Gastroesophageal sphincter (tissue), 4 donors: ENCODE measurements at places on chromosomes 3 and 15. TPM values are rescaled to one million over a fixed set of nuclear protein-coding genes. Genes with fewer than 3 reads are reported as not detected.

DNA sequence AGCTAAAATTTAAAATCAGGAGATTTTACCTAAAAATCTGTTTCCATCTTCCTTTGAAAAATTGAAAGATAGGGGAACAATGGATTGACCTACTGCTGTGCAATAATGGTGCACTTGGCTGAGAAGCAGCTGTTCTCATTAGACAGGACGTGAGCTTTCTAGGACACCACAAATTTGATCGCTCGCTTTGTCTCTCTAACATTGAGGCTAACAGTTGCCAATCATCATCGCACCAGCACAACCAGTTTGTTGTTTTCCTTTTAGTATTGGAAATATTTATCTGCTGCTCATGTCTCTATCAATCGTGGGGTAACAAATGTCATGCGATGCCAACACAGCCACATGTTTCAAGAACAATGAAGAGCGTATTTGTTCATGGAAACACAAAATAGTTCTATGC lies 228.8 kb upstream of the P2RY1 start:
- no peak for ATAC-seq

- peak; percentile 8 for ATAC-seq
Observed at GRCh38 chr15:65421360-65422215, 1.2 kb downstream of the IGDCC4 start.

DNA sequence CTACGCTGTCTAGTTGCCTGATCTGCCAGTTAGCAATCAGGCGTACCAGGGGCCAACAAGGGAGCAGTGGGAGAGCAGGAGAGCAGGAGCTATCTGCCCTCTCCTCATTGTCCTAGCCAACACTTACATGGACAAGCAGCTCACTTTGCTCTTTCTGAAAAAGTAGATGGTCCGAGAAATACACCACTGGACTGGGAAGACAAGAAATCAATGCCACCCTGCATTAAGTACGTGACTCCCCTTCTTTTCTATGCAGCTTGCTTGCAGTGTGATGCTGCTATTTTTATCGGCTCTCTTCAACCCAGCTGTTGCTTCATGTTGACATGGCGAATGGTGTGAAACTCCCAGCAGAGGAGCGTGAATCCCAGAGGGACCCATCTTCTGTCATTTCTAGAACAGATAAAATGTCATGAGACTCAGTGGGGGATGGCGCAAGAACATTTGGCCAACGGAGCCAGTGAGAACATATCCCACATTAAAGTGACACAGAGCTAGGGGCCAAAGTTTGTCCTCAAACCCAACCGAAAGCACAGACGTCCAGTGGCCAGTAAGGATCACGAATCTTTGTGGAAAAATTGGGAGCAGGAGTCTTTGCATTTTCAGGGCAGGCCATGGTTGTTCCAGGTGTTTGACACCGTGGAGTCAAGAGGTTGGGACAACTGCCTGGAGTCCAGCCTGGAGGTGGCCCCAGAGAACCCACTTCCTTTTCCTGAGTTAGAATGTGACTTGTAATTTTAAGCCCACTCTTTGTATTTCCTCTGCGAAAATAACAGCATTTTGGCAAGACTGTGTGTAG lies 53.7 kb upstream of the MEF2A start:
- no peak for ATAC-seq

DNA sequence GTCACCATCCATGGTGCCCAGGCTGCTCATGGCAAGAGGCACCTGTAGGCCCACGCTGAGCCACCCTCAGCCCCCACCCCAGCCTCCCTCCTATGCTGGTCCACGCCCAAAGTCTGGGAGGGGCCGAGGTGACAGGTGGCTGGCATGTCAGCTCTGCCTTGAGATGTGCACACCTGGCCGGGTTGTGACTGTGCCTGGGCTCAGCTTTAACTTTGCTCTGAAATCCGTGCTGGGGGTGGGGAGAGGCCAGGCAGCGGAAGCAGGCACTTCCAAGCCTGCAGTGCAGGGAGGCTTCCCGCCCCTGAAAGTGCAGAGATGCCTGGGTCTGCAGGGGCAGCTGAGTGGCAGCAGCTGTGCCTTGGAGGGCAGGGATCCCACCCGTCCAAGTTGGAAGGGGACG lies 1124.8 kb downstream of the SI start:
- ATAC-seq = peak; percentile 31

FMN1 gene
- total RNA-seq = 5.1 TPM

DNA sequence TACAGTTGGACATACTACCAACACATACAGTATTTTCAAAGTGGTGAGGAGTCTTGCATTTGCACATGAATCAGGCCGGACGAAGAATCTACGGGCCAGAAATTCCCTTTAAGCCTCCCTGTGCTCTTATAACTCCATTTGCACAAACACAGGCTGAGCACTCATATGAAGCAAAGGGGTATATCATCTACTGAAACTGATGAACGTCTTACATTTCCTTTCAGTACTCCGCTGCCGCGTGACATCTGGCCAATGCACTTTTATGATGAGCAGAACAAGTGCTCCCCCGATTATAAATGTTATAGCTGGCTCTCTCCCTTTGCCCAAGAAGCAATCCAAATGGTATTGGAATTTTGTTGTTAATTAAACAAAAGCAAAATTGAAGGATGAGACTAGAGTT lies 110.3 kb upstream of the ICE2 start:
- no peak for ATAC-seq

DNA sequence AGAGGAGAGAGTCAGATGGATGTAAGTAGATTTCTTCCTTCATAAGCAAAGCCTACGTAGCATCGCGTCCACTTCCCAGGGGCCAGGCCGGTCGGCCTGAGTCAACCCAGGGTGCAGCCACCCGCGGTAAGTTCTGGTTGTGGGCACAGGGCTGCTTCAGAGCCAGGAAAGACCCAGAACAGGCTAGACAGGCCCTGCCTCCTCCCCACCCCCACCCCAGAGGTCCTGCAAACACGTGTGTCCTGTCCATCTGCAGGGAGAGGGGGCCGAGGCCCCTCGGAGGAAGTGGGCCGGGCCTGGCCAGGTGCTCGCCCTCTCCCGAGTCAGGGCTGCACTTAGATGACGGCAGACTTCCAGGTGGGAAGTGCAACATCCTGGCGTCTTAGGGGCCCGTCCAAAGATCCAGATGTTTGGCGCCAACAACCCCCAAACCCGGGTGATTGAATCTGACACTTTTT lies 100.8 kb upstream of the ALDH1A3 start:
- no peak for ATAC-seq

DNA sequence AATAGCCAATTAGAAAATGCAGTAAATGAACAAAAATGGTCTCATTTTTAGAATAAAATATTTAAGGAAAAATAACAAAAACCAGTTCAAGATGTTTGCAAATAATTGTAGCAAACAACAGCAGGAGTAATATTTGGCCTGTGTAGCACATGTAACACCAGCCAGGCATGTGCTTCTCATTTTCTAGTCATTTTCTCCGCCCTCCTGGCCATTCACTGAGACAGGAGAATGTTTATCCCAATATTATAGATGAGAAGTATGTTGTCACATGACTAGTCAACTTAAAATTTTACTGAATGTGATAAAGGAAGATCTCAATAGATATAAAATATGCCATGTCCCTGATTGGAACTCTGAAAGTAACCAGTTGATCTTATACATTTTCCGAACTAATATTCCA lies 7.8 kb upstream of the ATP10A start:
- no peak for ATAC-seq

GRCh38 chr3:25885544-25885943 lies 95.7 kb downstream of the OXSM start:
- no peak for ATAC-seq

- no peak for ATAC-seq
Observed at GRCh38 chr15:69074843-69075224, 60.3 kb downstream of the NOX5 start.

GRCh38 chr3:39097716-39098472 lies 9.5 kb downstream of the GORASP1 start:
- no peak for ATAC-seq

DNA sequence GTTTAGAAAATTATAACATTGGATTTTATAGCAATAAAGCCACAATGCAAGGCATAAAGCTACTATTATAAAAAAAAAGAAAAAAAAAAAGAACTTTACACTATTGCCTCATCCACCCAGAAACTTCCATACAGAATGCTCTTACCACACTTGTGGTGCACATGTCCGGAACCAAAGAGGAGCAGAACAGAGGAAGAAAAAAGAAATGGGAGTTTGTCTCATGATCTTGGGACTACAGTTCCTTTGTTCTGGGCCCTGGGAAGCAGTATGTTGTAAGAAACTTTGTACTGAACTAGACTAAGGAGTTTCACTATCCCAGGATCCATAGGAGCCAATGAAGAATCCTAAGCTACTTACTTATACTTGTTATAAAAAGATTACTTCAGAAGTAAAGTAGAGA lies 36.1 kb downstream of the FMN1 start:
- no peak for ATAC-seq

DNA sequence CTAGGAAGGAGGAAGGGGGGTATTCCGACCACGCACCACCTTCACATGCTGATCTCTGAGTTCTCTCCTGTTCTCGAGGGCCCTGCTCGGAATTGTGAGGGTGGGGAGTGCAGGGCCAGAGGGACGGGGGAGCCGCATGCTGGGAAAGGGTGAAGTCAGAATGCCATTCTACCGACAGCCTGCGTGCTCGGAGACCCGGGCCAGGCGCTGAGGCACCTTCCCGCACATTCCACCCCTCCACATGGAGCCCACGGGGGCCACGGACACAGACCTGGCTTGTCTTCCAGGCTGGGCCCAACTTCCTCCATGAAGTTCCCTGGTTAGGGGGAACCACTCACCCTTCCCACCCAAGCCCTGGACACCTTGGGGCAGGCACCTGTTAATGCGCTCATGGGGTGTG lies 28.7 kb upstream of the PIGZ start:
- ATAC-seq = no peak

UBR1 gene
- total RNA-seq = 26.8 TPM

CDHR4 gene
- not detected for total RNA-seq

RBP2 gene
- not detected for total RNA-seq

DNA sequence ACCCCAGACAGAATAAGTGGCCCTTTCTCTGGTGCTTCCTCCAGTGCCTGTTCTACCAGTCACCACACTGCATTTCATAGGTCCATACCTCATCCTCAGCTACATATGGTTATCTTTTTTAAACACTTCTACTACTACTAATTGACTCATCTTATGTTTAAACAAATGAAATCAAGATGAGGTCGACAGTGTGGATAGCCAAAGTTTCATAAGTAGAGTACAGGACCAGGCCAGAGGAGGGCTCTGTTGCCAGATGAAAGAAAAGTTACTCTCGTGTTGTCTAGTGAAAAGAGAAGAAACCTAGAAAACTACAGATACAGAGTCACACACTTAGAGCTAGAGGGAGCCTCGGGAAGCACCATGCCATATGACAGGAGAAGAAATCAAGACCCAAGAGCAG lies 296.1 kb downstream of the VPS13C start:
- no peak for ATAC-seq

DNA sequence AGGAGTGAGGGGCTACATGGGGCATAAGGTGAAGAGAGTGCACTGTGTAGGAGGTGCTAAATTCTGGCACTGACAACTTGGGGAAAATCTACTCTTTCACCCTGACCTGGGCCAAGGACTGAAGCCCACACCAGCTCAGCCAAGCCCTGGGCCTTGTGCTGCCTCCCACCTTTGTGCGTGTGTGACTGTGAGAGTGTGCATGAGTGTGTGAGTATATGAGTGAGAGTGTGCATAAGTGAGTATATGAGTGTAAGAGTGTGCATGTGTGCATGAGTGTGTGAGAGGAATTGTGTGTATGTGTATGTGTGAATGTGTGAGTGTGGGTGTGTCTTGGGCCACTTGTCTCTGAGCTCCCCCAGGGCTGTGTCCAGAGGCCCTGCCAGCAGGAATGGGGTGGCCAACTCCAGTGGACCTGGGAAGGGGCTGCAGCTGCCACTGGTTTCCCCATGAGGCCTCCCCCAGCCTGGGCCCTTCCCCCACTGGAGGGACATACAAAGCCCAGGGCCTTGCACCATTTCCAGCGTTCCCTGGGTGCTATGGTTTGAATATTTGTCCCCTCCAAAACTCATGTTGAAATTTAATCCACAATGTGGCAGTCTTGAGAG lies 15.2 kb downstream of the C3orf22 start:
- no peak for ATAC-seq

CYP19A1 gene
- 2.9 TPM for total RNA-seq

RSL24D1 gene
- total RNA-seq = 75.6 TPM

- ATAC-seq = no peak
Observed at GRCh38 chr3:70249509-70250160, 62.8 kb downstream of the MDFIC2 start.

DNA sequence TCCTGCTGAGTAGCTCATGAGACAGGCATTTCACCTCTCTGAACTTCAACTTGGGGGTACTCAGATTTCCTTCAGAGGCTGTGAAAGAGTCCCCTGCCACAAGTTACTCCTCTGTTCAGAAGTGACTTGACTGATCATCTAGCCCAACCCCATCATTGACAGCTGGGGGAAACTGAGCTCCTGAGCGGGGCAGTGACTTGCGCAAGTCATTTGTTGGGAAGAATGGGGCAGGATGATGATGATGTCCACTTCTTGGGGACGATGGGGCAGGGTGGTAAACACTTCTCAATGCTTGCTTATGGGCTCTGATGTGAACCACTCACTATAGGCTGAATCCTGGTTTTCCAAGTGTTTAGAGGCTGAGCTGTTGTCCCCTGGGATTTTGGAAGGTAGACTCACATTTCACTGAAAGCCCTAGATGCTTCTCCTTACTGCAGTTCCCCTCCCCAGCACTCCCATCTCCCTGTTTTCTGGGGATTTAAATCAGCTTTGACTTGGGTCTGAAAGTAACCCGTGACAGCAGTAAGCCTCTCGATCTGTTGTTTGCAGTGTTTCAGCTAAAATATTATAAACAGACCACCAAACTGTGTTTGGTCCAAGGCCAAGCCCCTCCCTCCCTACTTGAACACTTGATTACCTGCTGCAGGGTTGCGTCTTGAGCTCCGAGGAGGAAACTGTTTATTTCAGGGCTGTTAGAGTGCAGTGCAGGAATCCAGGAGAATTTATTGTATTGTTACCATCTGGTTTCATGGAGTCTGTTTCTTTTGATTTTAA lies 25.1 kb downstream of the SMAD3 start:
- ATAC-seq = no peak

DNA sequence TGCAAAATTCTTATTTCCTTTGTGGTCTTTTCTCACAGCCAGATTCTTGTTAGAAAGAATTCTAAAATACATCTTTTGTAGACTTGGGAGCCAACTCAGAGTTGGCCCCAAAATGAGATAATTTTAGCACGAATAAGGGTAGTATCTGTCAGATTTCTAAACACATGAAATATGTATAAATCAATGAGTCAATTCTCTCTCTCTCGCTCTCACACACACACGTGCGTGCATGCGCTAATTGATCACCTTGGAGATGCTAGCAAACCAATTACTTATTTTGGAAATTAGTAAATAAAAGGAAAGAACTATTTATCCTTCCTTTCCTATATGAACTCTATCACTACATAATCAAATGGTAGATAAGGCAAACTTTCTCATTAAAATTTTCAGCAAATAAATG lies 32.9 kb upstream of the PIK3R4 start:
- no peak for ATAC-seq
